ENCODE measurements at places on chromosomes 4 and X.

DNA sequence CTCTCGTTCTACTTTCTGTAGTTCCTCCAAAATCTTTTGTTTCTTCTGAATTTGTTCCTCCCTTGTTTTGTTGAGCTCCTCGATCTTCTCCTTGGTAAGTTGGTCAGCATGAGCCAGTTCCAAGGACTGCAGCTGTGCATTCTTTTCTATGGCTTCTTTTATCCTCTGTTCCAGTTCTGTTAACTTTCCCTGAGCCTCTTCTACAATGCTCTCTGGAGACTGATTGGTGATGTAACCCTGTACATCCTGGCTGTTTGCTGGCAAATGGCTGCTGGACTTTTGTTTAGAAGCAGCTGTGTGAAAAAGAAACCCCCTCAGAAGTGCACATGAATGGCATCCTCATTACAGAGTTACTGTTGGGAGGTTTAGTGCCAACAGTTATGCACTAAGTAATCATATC, 70.5 kb upstream of the COX18 start:
- no peak for DNase-seq

- no peak for DNase-seq
Measured at GRCh38 chr4:26858035-26858918, 2.4 kb upstream of the STIM2 start.

DNA sequence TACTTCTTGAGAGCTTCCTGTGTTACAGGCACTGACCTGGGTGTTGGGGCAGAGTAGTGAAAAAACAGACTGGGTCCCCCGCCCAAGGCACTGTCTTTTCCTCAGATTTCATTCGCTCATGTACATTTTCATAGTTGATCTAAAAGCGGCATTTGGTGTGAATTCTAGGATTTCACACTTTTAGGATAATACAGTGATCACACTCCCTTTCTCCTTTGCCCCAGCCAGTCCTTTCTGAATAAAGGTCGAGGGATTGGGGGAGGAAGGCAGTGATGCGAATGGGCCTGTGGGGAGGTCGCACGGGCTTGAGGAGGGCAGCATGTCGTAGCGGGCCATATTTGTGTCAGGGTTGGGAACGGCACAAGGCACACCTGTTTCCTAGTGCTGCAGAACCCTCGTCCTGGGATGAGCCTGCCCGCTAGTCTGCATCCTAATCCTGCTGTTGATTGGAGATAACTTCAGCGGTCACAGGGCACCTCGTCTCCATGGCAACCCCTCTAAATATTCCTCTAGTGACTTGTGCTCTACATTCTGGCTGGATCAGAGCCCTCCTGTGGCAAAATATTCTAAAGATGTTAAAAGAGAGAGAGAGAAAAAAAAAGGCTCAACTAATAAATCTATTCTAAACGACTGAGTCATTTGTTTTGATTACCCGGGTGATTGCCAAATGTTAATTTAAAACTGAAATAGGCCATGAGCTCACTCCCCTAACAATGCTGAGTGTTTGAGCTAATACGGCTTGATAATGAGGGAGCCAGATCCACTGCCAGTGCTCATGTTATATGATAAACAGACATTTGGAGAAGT, 21.8 kb downstream of the FHL1 start:
- peak; percentile 95 for DNase-seq

GRCh38 chrX:13401724-13402123, 81.9 kb upstream of the ATXN3L start:
- no peak for DNase-seq

GRCh38 chrX:13419918-13420317, 100.1 kb upstream of the ATXN3L start:
- DNase-seq: no peak

GRCh38 chr4:42104521-42104920, 47.9 kb downstream of the BEND4 start:
- peak; percentile 8 for DNase-seq

GRCh38 chr4:17366496-17366895, 145.4 kb downstream of the QDPR start:
- DNase-seq: peak; percentile 3

DNA sequence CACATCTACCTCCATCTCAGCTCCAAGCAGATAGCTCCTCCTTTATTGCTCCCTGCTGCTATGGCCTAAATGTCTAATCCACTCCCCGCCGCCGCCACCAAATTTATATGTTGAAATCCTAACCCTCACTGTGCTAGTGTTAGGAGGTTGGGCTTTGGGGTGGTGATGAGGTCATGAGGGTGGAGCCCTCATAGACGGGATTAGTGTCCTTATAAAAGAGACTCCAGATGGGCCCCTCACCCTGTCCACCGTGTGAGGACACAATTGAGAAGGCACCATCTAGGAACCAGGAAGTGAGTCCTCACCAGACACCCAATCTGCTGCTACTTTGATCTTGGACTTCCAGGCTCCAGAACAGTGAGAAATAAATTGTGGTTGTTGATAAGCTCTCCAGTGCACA, 13.6 kb upstream of the TBC1D14 start:
- DNase-seq: no peak

GRCh38 chr4:26772096-26772873, 88.4 kb upstream of the STIM2 start:
- no peak for DNase-seq

DNA sequence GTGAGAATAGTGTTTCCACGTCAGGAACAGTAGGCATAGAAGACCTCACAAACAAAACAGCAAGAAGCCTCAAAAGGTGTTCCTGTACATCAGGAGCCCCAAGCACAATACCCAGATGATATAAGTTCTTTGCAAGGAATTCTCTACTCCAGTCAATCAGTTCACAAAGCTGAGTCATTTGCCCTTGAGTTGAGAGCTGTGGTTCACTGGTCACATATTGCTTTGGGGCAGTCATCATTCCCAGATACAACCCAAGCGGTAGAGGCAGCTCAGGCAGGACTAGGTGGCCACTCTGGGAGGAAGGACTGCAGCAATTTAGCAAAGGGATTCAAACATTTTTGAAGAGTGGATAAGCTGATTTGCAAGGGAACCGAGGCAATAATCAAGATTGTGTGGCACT, 551.5 kb upstream of the ZFP42 start:
- DNase-seq: peak; percentile 32

GRCh38 chrX:128653524-128654060, 601.4 kb upstream of the ACTRT1 start:
- DNase-seq: no peak

DNA sequence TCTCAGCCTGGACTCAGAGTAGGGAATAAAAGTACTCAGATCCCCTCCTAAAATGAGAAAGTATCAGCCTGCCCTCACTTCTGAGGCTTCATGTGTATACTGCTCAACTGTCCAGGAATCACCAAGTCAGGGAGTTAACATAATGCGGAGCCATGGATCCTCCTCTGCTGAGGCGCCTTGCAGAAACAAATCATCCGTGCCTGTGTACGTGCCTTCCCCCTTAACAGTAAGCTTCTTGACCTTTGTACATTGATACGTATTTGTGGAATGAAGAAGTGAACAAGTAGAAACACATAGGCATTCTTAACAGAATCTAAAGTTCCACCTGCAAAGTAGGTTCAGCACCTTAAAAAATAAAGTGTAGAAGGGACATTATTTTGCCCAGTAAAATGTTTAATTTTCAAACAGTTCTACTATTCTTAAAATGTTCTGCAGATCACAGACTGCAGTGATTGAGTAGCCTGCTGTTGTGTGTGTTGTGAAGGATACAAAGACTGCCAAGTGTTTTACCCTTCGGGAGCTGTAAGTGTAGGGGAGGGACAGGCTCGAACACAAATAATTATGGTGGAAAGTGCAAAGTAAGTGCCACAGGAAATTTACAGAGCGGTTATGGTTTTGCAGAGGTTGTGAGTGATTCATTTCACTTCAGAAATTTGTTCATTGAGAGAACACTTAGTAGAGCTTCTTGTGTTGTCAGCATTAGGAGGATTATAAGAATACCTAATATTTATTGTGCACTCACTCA, 61.9 kb downstream of the ARHGAP10 start:
- no peak for DNase-seq

DNA sequence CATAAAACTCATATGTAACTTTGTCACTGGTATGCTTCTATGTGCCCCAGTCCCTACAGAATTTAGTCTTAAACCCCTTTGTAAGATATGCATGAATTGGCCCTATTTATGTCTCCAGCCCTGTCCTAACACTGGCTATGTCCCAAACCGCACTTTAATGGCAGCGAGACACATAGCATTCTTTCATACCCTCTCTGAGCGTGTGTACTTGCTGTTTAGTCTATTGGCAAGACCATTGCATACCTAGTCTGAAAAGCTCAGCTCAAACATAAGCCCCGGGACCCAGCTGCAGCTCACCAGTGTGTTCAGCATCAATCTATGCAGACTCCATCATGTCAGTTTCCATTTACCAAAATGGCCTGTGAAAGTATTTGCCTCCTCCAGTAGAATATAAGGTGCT, 1018.4 kb upstream of the TENM3 start:
- no peak for DNase-seq

DNA sequence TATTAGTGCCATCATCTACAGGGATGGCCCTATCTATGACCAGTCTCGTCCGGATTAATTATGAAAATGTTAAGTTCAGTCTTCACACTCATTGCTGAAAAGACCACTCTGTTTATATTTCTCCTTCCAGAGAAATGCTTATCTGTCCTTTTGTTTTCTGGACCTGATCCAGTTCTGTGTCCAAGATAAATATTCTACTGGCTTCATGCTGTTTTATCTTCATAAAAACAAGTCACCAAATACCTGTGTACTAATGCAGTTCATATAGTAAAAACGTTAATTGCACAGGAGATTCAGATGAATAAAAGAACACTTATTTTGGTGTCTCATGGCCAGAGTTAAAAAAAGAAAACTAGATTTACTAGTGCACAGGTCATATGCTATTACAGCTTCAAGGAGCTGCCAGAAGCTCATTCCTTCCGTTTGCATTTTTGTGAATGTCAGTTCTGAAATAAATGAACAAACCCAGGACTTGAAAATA, 17.3 kb downstream of the FNIP2 start:
- no peak for DNase-seq

DNA sequence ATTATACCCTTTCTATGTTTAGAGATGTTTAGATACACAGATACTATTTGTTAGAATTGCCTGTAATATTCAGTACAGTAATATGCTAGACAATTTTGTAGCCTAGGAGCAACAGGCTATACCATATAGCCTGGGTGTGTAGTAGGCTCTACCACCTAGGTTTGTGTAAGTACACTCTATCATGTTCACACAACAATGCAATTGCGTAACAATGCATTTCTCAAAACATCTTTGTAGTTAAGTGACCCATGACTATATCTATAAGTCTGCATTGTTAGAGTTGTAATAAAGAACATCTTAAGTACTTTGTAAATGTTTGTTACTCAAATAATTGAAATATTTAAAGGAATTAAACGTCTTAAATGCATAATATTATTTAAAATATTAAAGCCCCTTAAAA, 379.3 kb downstream of the PPP3CA start:
- no peak for DNase-seq

- DNase-seq: no peak
Measured at GRCh38 chrX:41779941-41780340, 56.0 kb downstream of the GPR82 start.
